ENCODE measurements at places on chromosomes 12 and 14. TPM values are rescaled to one million over a fixed set of nuclear protein-coding genes. Genes with fewer than 3 reads are reported as not detected.

DNA sequence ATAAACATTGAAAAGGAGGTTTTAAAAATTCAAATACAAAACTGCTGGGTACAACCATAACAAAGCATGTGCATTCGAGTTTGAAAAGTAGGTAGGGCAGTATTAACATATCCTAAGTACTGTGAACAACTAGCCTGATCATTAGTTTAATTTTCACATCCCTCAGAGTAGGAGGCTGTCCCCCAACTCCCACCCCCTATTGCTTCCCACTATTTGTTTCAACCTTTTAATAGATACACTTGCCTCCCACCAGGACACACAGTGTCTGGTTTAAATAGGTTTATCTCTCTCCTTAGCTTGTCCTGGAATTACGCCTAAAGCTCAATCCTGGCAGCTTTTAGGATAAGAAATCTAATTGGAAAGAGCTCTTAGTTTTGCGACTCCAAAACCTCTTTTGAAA lies 2.1 kb downstream of the TAOK3 start:
- H3K36me3 ChIP-seq = no peaks in the 10 kb centered on the region
- no peak for DNase-seq
- H3K27ac ChIP-seq = no peak overlapping the region
- peaks cover 19% of the 10 kb centered on the region for H3K4me1 ChIP-seq

DNA sequence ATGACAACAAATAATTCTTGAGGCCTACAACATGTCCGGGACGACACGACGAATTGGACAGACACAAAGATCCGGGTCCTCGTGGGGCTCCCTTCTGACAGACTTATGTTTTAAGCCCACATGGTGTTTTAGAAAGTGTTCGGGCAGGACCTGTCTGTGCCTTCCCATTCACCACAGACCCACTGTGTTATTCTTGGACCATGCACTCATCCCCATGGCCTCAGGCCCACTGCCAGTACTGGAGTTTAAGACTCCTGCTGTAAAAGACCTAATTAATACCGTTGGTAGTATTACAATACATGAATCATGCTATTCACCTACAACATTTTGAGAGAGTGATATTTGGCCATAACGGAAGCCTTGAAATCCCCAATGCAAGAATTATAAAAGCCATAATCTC lies 20.0 kb downstream of the SLC15A4 start:
- H3K4me1 ChIP-seq = peaks cover 5% of the 10 kb centered on the region
- H3K27ac ChIP-seq = no peak overlapping the region
- no peaks in the 10 kb centered on the region for H3K36me3 ChIP-seq
- H3K27me3 ChIP-seq = no peaks in the 10 kb centered on the region
- no peak overlapping the region for H3K4me3 ChIP-seq
- no peak for DNase-seq

Gene NABP2
- 30.4 TPM for total RNA-seq

Gene KMT2D
- 169 TPM for total RNA-seq

Gene CLEC1B
- total RNA-seq = 1.7 TPM

Gene SCARB1
- 73.6 TPM for total RNA-seq

Gene TMCC3
- 6.4 TPM for total RNA-seq

Gene IL31
- not detected for total RNA-seq

- no peaks in the 10 kb centered on the region for H3K27me3 ChIP-seq
- H3K4me1 ChIP-seq = peaks cover 3% of the 10 kb centered on the region
- no peak overlapping the region for H3K4me3 ChIP-seq
- DNase-seq = no peak
- H3K27ac ChIP-seq = peak overlapping the region; percentile 59
Observed at GRCh38 chr14:50804181-50804721, 26.7 kb downstream of the NIN start.

DNA sequence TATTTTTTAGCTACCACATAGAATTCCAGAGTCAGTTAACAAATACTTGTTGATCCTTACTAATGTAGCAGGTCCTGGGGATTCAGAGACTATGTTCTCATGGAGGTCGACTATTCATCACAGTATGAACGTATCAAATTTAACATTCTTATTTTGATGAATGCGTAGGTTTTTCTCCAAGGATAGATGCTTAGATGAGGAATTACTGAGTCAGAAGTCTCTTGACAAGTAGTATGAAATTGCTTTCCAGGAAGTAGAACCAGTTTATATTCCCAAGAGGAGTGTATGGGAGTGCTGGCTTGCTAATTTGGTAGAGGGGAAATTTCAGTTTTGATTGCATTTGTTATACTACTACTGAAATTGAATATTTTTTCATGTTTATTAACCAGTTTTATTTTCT lies 42.8 kb upstream of the CRADD start:
- H3K27me3 ChIP-seq = no peaks in the 10 kb centered on the region
- H3K4me3 ChIP-seq = no peak overlapping the region
- no peak overlapping the region for H3K27ac ChIP-seq
- H3K36me3 ChIP-seq = no peaks in the 10 kb centered on the region
- DNase-seq = no peak

DNA sequence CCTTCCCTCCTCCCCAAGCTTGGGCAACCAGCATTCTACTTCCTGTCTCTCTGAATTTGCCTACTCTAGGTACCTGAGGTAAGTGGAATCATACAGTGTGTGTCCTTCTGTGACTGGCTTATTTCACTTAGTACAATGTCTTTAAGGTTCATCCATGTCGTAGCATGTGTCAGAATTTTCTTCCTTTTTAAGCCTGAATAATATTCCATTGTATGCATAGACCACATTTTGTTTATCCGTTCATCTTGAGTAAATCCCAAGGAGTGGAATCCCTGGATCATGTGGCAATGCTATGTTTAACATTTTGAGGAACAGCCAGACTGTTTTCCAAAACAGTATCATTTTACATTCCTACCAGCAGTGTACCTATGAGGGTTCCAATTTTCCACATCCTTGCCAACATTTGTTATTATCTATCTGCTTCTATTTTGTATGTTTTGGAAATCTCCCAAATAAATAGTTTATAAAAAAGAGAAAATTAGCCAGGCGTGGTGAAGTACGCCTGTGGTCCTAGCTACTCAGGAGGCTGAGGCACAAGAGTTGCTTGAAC lies 12.4 kb downstream of the HSP90AA1 start:
- no peaks in the 10 kb centered on the region for H3K36me3 ChIP-seq
- no peak for DNase-seq
- H3K4me3 ChIP-seq = no peak overlapping the region
- no peak overlapping the region for H3K27ac ChIP-seq
- H3K4me1 ChIP-seq = no peaks in the 10 kb centered on the region

DNA sequence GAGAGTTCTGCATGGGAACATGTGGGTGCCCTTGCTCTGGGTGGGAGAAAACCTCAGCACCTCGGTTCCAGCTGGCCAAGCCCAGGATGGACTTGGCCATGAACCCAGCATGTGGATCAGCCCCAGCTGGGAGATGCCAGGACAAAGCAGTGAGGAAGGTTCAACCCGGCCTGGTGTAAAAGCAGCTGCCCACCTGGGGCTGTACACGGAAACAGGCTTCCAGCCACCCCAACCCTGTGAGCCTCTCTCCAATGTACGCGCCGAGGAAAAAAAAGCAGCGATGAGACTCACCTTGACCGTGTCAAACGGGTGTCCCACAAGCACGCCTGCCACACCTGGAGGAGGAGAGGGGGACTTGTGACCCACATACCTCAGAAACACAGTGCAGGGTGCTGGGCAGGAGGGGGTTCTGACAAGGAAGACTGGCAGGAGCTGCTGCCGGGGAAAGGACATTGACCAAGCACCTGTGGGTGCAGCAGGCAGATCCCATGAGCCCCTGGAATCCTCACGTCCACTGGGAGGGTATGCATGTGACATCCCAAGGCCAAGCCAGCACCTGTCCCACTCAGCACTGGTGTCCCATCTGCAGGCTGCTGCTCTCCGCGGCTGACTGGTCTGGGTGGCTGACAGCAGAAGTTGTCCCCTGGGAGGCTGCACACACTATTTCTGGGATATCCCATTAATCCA lies 7.5 kb downstream of the SLC25A29 start:
- no peak overlapping the region for H3K27ac ChIP-seq
- no peak for DNase-seq
- peaks cover 52% of the 10 kb centered on the region for H3K4me1 ChIP-seq
- H3K36me3 ChIP-seq = no peaks in the 10 kb centered on the region

GRCh38 chr12:103928682-103929045 lies 1.5 kb upstream of the HSP90B1 start:
- peak; percentile 27 for DNase-seq
- H3K4me3 ChIP-seq = peak overlapping the region; percentile 77
- no peaks in the 10 kb centered on the region for H3K27me3 ChIP-seq
- H3K4me1 ChIP-seq = peaks cover 25% of the 10 kb centered on the region
- peak overlapping the region; percentile 81 for H3K27ac ChIP-seq

- no peaks in the 10 kb centered on the region for H3K4me1 ChIP-seq
- no peaks in the 10 kb centered on the region for H3K27me3 ChIP-seq
- DNase-seq = no peak
- H3K4me3 ChIP-seq = no peak overlapping the region
Observed at GRCh38 chr12:52522346-52523011, 2.3 kb upstream of the KRT5 start.

GRCh38 chr12:66910366-66910974 lies 231.6 kb upstream of the GRIP1 start:
- no peaks in the 10 kb centered on the region for H3K36me3 ChIP-seq
- no peak overlapping the region for H3K4me3 ChIP-seq
- no peaks in the 10 kb centered on the region for H3K27me3 ChIP-seq
- no peak overlapping the region for H3K27ac ChIP-seq

Gene TUNAR
- total RNA-seq = 4.2 TPM

DNA sequence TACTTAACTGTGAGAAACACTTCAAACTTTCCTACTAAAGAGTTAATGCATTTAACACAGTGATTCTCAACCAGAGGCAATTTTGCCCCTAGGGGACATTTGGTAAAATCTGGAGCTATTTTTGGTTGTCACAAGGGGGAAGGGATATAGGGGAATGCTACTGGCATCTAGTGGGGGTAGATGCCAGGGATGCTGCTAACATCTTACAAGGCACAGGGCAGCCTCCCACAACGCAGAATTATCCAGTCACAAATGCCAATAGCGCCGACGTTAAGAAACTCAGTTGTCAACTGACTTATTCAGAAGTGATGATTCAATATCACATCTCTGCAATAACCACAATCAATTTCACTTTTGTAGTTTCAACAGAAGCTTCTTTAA lies 2.0 kb downstream of the EEA1 start:
- no peaks in the 10 kb centered on the region for H3K27me3 ChIP-seq
- H3K36me3 ChIP-seq = no peaks in the 10 kb centered on the region
- no peak overlapping the region for H3K27ac ChIP-seq
- DNase-seq = no peak

- H3K27me3 ChIP-seq = peaks cover 8% of the 10 kb centered on the region
- no peak for DNase-seq
- no peak overlapping the region for H3K27ac ChIP-seq
- peaks cover 4% of the 10 kb centered on the region for H3K4me1 ChIP-seq
Observed at GRCh38 chr12:85277191-85277590, 2.8 kb upstream of the ALX1 start.

GRCh38 chr12:105359856-105360255 lies 29.4 kb downstream of the C12orf75 start:
- H3K4me3 ChIP-seq = no peak overlapping the region
- H3K27me3 ChIP-seq = no peaks in the 10 kb centered on the region
- peaks cover 7% of the 10 kb centered on the region for H3K4me1 ChIP-seq
- peak; percentile 30 for DNase-seq

DNA sequence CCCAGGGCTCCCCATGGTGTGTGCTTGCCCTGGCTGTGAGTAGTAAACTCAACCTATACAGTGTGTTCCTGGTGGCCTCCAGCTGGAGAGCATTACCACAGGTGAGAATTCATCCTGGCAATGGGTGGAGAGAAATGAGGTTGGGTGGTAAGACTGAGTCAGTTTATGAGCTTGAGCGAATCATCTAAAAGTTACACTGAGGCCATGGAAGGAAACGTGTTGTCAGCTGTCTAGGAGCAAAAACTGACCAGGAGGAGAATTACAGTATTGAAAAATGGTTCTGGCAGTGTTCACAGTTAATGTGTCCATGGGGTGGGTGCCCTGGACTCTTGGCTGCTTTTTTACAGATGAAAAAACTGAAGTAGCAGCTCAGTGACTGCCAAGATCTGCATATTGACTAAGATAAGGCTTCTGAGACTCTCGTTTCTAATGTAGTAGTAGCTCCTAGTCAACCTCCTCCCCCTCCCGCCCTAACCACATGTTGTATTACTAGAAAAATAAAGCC lies 202.0 kb upstream of the AMIGO2 start:
- H3K27ac ChIP-seq = no peak overlapping the region
- peaks cover 3% of the 10 kb centered on the region for H3K4me1 ChIP-seq
- no peak for DNase-seq
- no peak overlapping the region for H3K4me3 ChIP-seq

- no peak overlapping the region for H3K27ac ChIP-seq
- no peaks in the 10 kb centered on the region for H3K36me3 ChIP-seq
- H3K27me3 ChIP-seq = no peaks in the 10 kb centered on the region
Observed at GRCh38 chr12:40907115-40907527, 214.9 kb downstream of the CNTN1 start.

- H3K36me3 ChIP-seq = no peaks in the 10 kb centered on the region
- H3K4me3 ChIP-seq = no peak overlapping the region
- no peaks in the 10 kb centered on the region for H3K27me3 ChIP-seq
- DNase-seq = no peak
Observed at GRCh38 chr12:49026101-49026500, 7.5 kb upstream of the PRKAG1 start.

DNA sequence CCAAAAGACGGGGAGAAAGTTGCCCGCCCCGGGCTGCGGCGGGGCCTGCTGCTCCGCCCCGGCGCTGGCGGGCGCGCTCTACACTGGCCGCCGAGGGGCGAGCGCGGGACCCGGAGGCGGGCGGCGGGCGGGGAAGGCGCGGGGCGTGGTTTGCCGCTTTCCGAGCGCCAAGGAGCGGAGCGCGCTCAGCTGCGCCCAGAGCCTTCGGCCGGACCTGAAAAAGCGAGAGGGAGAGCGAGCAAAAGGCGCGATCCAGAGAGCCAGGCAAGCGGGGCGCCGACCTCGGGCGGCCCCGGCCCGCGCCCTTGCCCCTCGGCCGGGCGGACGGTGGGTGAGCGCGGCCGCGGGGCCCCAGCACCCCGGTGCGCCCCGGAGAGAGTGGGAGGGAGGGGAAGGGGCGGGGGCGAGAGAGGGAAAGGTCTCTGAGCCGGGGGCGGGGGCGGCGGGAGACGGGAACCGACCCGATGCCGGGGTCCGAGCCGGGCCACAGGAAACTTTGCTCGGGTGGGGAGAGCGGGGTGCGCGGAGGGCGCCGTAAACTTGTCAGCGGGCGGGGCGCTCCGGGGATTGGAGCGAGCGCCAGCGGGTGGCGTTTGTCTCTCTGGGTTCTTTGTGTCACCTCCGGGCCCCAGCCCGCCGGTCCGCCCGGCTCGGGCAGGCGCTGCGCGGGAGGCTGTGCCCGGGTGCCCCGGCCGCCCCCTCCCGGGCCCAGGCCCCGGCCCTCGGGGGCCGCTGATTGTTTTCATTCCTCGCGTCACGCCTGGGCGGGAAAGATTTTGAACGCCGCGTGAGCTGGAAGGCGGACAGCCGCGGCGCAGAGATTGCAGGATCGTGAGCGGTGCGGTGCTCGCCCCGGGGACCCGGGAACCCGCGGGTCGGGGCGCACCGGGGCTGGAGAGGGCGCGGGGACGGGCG lies at the start of gene SYNE2:
SYNE2 (plus strand) TSS at position 188 of the 915 bp plus-strand sequence. CDS start 56,145 bp downstream, outside the sequence.
- H3K4me3 ChIP-seq = peak within 1 kb of the TSS; percentile 84
- H3K27ac ChIP-seq = peak within 1 kb of the TSS; percentile 94
- no peaks in the 10 kb centered on the region for H3K36me3 ChIP-seq
- no peaks in the 10 kb centered on the region for H3K27me3 ChIP-seq

GRCh38 chr14:52073251-52073650 lies 4.4 kb upstream of the NID2 start:
- H3K27me3 ChIP-seq = no peaks in the 10 kb centered on the region
- no peak overlapping the region for H3K27ac ChIP-seq
- no peak for DNase-seq
- H3K36me3 ChIP-seq = no peaks in the 10 kb centered on the region
- no peaks in the 10 kb centered on the region for H3K4me1 ChIP-seq

GRCh38 chr14:85573406-85573805 lies 43.5 kb downstream of the FLRT2 start:
- no peak overlapping the region for H3K27ac ChIP-seq
- H3K27me3 ChIP-seq = no peaks in the 10 kb centered on the region
- no peak overlapping the region for H3K4me3 ChIP-seq
- no peaks in the 10 kb centered on the region for H3K36me3 ChIP-seq
- peaks cover 10% of the 10 kb centered on the region for H3K4me1 ChIP-seq

Gene DHRS2
- total RNA-seq = 3.3 TPM

Measured in testis (tissue), 5 donors.